ENCODE measurements at places on chromosomes 4 and X.
A peak's percentile ranks its signal among the peaks of the same experiment; 100 is the strongest.

- DNase-seq = no peak
Observed at GRCh38 chr4:40448875-40449274, 113.7 kb downstream of the CHRNA9 start.

GRCh38 chrX:21632027-21632426 lies 26.1 kb downstream of the KLHL34 start:
- no peak for DNase-seq

DNA sequence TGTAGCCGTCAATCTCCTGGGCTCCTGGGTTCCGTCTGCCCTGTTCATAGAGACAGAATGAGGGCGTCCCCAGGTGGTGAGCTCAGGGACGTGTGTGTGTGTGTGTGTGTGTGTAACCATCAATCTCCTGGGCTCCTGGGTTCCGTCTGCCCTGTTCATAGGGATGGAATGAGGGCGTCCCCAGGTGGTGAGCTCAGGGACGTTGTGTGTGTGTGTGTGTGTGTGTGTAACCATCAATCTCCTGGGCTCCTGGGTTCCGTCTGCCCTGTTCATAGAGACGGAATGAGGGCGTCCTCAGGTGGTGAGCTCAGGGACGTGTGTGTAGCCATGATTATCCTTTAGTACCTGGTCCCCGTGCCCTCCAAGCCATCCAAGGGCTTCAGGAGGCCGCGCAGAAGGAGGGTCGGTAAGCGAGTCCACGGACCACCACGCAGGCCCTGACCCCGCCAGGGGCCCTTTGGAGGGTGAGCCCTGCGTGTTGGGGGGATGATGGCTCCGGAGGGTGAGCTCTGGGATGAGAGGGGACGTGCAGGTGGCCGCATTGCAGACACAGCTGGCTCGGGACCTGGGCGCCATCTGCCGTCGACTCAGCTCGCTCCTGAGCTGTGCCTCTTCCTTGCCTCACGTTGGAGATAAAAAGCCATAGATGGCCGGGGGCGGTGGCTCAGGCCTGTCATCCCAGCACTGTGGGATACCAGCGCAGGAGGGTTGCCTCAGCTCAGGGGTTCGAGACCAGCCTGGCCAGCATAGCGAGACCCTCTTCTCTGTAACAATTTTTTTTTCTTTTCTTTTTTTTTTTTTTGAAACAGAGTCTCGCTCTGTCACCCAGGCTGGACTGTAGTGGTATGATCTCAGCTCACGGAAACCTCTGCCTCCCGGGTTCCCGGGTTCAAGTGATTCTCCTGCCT lies 5.4 kb upstream of the GTPBP6 start:
- peak; percentile 76 for DNase-seq

DNA sequence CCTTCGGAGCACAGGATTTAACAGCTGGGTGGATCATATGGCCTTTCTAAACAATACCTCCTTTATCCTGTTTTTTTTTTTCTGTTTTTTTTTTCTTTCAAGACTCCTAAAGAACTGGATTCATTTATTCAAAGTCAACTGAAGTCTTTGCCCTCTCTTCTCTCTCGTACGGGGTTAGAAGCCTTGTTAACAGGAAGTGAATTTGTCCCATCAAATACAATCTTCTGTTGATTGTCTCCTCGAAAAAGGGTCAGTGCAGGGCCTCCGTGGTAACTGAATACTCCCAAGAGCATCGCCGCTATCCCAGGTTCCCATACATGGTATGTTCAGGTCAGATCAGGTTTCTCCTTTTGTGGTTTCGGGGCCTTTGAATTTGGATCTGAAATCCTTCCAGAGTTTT lies 1.8 kb upstream of the TMEM128 start:
- DNase-seq = no peak

GRCh38 chr4:76003035-76003434 lies 4.3 kb downstream of the CXCL9 start:
- no peak for DNase-seq

- DNase-seq = no peak
Observed at GRCh38 chrX:150455215-150455608, 92.1 kb downstream of the MAMLD1 start.

DNA sequence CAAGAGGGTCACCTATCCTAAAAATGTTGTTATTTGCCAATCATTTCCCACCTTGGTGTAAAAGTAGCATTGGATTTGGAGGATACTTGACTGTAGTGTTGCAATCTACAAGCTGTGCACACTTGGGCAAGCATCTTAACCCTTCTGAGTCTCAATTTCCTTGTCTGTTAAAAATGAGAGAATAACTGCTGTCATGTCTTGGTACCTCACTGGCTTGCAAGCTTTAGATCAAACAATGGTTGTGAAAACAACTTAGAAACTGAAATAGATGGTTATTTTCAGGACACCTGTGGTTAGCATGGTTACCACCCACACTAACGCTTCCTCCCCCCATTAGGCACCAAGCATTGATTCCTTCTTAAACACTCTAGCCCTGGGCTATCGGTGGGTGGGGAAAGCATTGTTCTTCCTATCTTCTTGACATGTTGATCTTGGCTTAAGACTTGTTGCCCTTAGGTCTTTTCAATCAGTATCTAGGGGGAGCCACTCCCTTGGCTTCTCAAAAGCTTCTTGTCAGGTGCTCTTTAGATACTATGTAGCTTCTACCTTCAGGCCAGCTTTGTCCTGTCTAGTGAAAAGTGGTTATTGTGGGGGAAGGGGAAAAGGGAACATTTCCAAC lies 10.6 kb upstream of the AMOT start:
- DNase-seq = no peak

DNA sequence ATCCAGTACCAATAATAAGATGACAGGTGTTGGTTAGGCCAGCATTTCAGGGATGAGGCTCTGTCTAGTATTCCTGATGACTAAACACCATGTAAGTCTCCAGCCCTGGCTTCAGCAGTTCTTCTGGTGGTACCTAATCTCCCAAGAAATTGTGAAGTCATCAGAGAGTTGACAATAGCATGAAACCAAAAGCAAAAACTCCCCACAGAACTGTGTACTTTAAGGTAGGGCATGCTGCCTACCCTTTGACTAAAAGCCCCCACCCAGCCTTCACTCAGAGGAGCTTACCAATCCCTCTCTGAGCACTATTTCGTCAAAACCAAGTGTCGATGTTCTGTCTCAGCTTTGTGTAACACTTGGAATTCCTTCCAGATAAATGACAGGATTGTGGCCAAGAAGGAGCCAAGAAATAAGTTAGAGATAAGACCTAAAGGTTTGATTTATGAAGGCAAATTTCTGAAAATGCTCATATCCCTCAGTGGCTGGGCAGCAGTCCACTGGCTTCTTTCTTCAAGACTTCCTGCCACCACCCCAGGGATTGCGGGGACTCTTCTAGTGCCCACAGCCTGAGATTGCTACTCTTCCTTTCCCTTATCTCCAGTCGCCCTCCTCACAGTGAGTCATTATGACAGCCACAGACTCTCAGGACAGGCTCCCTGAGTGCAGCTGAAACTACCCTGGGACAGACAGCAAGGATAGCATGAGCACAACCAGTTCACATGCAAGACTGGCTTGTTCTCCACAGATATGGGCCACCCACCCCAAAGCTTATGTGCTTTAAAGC lies 67.3 kb upstream of the LHFPL1 start:
- DNase-seq = no peak

- no peak for DNase-seq
Observed at GRCh38 chr4:142405695-142406498, 440.2 kb downstream of the INPP4B start.

GRCh38 chr4:34181311-34181841 lies 2062.9 kb downstream of the ARAP2 start:
- DNase-seq = no peak

- no peak for DNase-seq
Observed at GRCh38 chr4:61375301-61375700, 175.2 kb downstream of the ADGRL3 start.

DNA sequence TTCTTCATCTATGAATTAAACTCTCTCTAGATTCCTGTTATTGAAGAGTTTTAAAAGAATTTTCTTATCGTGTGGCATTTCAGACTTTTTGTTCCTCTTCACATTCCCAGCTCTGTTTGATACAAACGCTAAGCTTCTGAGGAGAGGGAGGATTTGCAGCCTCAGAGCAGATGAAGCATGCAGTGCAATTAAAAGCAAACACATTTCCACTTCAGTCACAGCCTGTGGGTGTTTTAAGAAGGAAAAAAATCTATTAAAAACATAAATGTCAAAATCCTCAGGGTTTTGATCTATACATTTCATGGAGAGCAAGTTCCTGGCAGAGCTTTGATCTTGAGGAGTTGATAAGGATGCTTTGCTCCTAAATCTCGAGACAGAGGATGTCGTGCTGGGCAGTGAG lies 442.4 kb upstream of the BOD1L1 start:
- DNase-seq = no peak

DNA sequence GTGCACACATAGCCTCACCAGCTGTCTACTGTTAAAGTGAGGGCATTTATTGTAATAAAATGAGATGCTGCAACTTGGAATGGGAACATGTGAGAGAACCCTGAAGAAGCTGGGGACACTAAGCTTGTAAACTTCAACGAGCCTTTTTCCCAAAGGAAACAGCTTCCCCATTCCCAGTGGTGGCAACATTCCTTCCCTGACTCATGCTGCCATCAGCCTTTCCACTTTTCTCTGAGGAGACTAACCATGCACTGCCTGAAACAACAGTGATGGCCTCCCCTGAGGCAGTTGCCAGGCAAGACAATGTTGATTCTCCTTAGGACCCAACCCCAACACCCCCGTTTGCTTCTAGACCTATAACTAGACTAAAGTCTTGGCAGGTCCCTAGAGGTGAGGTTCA lies 928.3 kb downstream of the GLUD2 start:
- no peak for DNase-seq

GRCh38 chr4:40305328-40306170 lies 29.6 kb upstream of the CHRNA9 start:
- no peak for DNase-seq

- DNase-seq = no peak
Observed at GRCh38 chr4:158079661-158080060, 93.2 kb downstream of the GASK1B start.

GRCh38 chr4:1354136-1354982 lies 7.4 kb downstream of the UVSSA start:
- peak; percentile 37 for DNase-seq

DNA sequence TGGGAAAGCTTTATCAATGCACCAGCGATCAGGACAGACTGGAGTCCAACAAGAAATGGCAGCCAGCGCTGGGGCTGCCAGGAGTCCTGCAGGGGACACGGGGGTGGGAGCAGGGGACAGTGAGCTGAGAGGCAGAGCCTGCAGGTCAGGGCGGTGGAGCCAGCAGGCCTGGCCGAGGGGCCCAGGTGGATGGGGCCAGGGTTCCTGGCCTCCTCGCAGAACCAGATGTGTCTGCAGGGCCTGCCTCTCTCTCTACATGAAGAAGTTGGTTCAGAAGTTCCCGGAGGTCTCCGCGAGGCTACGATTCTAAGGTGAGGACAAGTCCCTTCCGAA lies 63.6 kb downstream of the CPZ start:
- no peak for DNase-seq

GRCh38 chr4:141215030-141215429 lies 5.7 kb upstream of the ZNF330 start:
- DNase-seq = no peak

- peak; percentile 66 for DNase-seq
Observed at GRCh38 chrX:20252381-20253231, 14.1 kb downstream of the RPS6KA3 start.

DNA sequence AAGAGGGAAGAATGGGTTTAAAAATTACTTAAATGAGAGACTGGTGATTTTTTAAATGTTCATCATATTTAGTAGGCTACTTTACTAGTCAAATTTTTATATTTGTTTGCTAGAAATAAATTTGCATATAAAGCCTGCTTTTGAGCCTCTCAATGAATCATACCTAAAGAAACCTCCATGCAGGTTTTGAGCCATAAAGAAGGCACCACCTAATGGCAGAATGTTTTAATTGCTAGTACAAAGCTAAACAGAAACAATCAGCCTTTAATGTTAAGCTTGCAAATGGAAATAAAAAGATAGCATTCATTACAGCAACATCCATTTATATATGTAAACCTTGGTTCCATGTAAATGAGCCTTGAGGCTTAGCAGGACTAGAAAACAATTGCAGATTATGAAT lies 989.7 kb downstream of the CCSER1 start:
- DNase-seq = no peak

DNA sequence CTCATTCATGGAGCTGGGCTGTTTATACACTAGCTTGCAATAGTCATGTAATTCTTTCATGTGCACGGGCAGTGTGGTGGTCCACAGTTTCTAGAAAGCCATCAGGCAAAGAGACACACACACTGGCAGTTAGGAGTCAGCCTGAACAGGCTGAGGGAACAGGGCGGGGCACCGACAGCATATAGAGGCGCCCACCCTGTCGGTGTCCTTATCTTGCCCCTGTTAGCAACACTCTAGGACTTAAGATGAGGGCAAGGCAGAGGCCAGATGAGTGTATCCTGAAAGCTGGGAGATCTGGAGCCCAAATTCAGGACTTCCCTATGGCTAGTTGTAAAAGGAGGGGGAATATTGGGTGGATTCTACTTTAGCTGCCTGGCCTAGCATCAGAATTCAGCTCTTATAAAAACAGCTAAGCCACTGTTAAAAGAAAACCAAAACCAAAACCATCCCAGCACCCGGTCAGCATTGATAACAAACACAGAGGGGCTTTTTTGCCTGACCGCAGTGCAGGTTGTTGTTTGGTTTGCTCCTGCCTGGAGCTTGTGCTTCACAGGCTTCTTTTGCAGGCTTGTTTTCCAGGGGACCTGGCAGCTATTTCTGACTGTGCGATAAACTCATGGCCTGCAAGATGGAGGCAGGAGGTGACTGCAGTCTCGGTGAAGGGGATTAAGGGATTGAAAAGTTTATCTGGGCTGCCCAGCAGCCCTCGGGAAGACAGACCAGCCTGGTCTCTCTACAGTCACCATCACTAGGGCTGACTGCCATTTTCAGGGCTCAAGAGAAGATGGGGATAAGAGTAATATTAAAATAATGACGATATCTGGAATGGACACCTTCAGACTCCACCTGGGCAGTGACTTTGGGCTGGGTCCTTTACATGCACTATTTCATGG lies 638.9 kb downstream of the MID1IP1 start:
- no peak for DNase-seq

GRCh38 chr4:106277140-106277675 lies 38.8 kb downstream of the TBCK start:
- DNase-seq = no peak

DNA sequence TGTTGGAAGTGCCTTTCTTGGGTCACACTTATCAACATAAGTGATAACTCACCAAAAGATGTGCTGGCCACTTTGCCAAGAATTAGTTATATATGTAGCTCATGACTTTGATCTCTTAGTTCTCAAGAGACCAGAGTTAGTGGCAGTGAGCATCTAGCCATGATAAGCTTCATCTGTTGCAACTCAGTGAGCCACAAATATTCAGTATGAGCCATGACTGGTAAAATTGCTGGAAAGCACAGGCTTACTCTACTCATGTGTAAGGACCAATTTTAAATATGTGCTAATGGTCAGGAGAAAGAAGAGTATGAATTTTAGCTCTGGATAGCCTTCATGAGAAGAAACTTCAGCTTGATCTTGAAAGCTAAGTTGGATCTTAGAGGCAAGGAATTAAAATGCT lies 59.4 kb upstream of the TLL1 start:
- no peak for DNase-seq

GRCh38 chr4:176781739-176782100 lies 11.0 kb downstream of the VEGFC start:
- DNase-seq = no peak

- no peak for DNase-seq
Observed at GRCh38 chr4:37999000-37999716, 39.0 kb downstream of the PTTG2 start.
